ENCODE measurements at places on chromosomes 11 and 22.

DNA sequence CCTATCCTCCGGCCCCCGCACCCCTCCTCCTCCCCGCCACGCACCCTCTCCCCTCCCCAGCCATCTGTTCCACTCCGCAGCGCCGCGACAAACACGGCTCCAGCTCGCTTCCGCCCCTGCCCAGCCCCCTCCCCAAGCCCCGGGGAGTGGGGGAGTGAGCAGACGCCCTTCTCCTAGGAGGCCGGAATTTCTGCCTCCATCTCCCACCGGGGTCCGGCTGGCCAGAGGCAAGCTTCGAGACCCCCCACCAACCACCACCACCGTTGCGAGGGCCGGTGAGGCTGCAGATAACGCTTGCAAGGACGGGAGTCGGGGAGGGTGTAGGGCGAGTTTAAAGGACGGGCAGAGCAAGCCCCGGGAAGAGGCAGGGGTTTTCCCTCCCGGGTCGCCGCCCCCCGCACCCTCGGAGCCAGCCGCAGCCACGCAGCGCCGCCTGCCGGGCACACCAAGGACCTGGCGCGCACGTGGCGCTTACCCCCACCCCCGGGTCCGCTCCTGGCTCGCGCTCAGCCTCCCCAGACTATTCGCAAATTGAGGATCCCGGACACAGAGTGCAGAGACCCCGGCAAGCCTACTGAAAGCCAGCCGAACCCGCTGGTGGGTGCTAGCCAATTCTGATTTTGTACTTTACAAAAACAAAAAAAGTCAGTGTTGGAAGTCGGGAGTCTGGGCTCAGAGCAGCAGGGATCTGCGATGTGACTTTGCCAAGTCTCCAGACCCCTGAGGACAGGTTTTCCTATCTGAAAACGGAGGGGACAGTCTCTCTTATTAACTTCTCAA is 22.6 kb downstream of the RTN4RL2 start:
- DNase-seq = no peak

GRCh38 chr22:50711446-50712340 is 26.3 kb upstream of the ACR start:
- DNase-seq = no peak

- DNase-seq = no peak
Observed at GRCh38 chr22:25134451-25134850, 65.2 kb upstream of the CRYBB3 start.

- no peak for DNase-seq
Observed at GRCh38 chr11:31997955-31998354, 92.9 kb upstream of the RCN1 start.

- DNase-seq = no peak
Observed at GRCh38 chr22:33337524-33337923, 279.3 kb upstream of the SYN3 start.

- DNase-seq = no peak
Observed at GRCh38 chr22:27760474-27760873, 41.1 kb downstream of the MN1 start.
